ENCODE measurements at places on chromosomes 2 and 18. TPM values are rescaled to one million over a fixed set of nuclear protein-coding genes. Genes with fewer than 3 reads are reported as not detected.

The STARD6 gene
- total RNA-seq: not detected

DNA sequence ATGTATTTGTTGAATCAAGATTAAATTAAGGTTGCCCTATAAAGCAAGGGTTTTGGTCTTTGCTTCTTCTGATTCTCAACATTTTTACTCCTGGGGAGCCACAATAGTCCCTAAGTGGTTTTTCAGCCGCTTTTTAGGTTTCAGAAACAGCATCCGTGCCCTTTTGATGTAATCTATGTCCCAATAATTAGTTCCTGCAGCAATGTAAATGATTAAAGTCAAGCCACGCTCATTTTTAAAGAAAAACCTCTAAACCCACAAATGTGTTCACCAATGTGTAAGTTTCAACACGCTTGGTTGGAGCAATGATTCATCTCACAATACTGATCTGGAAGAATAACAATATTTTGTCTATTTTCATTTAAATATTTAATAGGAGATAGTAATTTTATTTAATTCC lies 5.6 kb downstream of the ARL4C start:
- H3K27me3 ChIP-seq: no peaks in the 10 kb centered on the region
- no peak overlapping the region for H3K27ac ChIP-seq
- no peaks in the 10 kb centered on the region for H3K36me3 ChIP-seq
- peaks cover 11% of the 10 kb centered on the region for H3K4me1 ChIP-seq
- no peak for DNase-seq

- DNase-seq: no peak
- no peak overlapping the region for H3K27ac ChIP-seq
- no peaks in the 10 kb centered on the region for H3K4me1 ChIP-seq
- H3K4me3 ChIP-seq: no peak overlapping the region
- H3K27me3 ChIP-seq: no peaks in the 10 kb centered on the region
Observed at GRCh38 chr2:137809837-137810236, 154.4 kb upstream of the HNMT start.

DNA sequence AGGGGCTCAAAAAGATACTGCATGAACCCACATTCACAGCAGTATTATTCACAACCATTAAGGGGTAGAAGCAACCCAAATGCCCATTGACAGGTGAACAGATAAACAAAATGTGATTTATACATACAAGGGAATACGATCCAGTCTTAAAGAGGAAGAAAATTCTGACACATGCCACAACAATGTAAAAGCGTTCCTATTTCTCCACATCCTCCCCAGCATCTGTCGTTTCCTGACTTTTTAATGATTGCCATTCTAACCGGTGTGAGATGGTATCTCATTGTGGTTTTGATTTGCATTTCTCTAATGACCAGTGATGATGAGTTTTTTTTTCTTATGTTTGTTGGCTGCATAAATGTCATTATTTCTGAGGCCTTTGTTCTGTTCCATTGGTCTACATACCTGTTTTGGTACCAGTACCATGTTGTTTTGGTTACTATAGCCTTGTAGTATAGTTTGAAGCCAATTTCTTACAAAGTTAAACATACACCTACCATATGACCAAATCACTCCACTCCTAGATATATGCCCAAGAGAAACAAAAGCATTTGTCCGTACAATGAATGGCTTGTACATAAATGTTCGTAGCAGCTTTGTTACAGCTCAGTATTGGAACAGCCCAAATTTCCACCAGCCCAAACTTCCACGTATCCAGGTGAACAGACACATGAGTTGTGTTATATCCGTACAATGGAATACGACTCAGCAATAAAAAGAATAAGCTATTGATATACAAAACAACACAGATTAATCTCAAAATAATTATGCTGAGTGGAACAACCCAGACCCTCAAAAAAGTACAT lies 85.1 kb downstream of the TMEM131 start:
- peaks cover 2% of the 10 kb centered on the region for H3K4me1 ChIP-seq
- H3K4me3 ChIP-seq: no peak overlapping the region
- peaks cover 2% of the 10 kb centered on the region for H3K36me3 ChIP-seq
- DNase-seq: no peak
- no peak overlapping the region for H3K27ac ChIP-seq
- no peaks in the 10 kb centered on the region for H3K27me3 ChIP-seq

GRCh38 chr2:8408560-8409460 lies 273.0 kb upstream of the ID2 start:
- H3K4me3 ChIP-seq: no peak overlapping the region
- DNase-seq: no peak
- peaks cover 17% of the 10 kb centered on the region for H3K4me1 ChIP-seq
- H3K27ac ChIP-seq: peak overlapping the region; percentile 56

GRCh38 chr18:75135158-75135725 lies 73.7 kb downstream of the PTGR3 start:
- no peak overlapping the region for H3K4me3 ChIP-seq
- no peaks in the 10 kb centered on the region for H3K4me1 ChIP-seq
- no peaks in the 10 kb centered on the region for H3K27me3 ChIP-seq

DNA sequence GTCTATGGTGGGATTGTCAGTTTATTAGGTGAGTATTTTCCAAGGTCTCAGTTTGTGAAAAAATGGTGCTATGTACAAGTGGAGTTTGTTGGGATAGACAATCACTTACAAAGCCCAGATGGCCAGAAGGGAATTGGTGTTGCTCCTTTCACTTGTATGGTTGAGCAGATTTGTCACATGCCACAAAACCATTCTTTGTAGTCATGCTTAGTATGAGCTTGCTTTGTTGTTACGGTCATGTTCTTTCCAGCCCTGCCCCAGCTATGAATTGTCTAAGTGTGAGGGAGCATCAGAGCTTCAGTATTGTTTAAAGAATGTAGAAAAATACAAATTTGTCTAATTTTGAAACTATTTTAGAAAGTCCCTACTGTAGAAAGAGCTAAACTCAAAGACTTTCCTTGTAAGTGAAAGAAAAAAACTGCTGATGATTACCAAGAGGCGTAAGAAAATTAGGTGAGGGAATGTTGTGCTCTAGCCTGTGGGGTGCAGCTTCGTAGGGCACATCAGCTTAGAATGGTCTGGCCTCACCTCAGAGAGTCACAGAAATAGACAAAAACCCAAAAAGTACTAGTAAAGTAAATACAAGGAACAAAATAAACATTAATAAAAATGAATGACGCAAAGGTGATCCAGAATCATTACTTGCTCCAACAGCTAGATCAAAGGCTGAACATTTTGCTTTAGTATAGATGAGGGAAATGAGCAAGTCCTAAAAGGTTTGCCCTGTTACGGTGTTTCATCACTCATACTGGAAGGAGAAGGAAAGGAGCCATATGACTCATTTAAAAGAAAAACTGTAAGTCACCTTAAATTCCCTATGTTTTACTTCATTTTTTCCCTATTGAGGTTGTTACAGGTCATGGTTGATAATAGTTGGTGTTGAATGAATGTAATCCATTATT lies 9.2 kb downstream of the TGIF1 start:
- H3K4me1 ChIP-seq: peaks cover 40% of the 10 kb centered on the region
- H3K4me3 ChIP-seq: no peak overlapping the region
- H3K27ac ChIP-seq: peak overlapping the region; percentile 29
- no peaks in the 10 kb centered on the region for H3K27me3 ChIP-seq
- DNase-seq: no peak

GRCh38 chr2:79796641-79797040 lies 283.8 kb downstream of the CTNNA2 start:
- DNase-seq: no peak
- no peaks in the 10 kb centered on the region for H3K4me1 ChIP-seq
- no peaks in the 10 kb centered on the region for H3K27me3 ChIP-seq
- no peak overlapping the region for H3K4me3 ChIP-seq
- no peaks in the 10 kb centered on the region for H3K36me3 ChIP-seq

The POMC gene
- total RNA-seq: 7.8 TPM

DNA sequence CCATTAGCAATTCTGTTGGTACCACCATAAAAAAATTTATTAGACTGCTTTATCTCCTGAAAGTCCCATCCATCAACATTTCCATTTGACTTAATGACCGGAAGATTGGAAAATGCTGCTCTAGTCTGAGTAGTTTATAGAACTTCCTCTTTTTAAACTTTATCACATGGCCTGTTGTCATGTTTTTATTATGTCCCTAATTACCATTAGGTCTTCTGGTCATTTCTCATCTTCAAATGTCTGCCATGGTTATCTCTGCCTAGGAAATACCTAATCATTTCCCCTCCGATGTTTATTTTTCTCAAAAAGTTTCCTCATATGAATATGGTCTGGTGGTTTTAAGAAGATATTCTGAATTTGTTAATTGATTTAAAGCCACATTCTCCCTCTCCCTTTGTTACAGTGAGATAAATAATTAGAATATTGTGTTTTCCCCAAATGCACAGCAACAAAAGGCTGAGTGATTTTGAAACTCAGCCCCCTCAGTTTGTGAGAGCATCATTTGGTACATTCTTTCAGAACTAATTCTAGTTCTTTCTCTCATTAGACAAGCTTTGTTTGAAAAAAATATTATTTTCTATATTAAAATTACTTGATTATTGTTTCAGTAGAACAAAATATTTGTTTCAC lies 317.1 kb upstream of the ST6GAL2 start:
- H3K36me3 ChIP-seq: no peaks in the 10 kb centered on the region
- DNase-seq: no peak
- no peaks in the 10 kb centered on the region for H3K4me1 ChIP-seq
- H3K27me3 ChIP-seq: no peaks in the 10 kb centered on the region
- H3K27ac ChIP-seq: no peak overlapping the region
- no peak overlapping the region for H3K4me3 ChIP-seq

GRCh38 chr18:23415515-23415914 lies 37.6 kb upstream of the RIOK3 start:
- no peaks in the 10 kb centered on the region for H3K36me3 ChIP-seq
- DNase-seq: no peak
- H3K4me3 ChIP-seq: no peak overlapping the region
- no peaks in the 10 kb centered on the region for H3K27me3 ChIP-seq
- H3K4me1 ChIP-seq: no peaks in the 10 kb centered on the region

- DNase-seq: no peak
- no peak overlapping the region for H3K27ac ChIP-seq
- no peaks in the 10 kb centered on the region for H3K27me3 ChIP-seq
- no peaks in the 10 kb centered on the region for H3K36me3 ChIP-seq
- no peak overlapping the region for H3K4me3 ChIP-seq
- H3K4me1 ChIP-seq: no peaks in the 10 kb centered on the region
Observed at GRCh38 chr2:58109481-58109880, 62.9 kb downstream of the VRK2 start.

- H3K27ac ChIP-seq: no peak overlapping the region
- DNase-seq: no peak
- no peaks in the 10 kb centered on the region for H3K27me3 ChIP-seq
- H3K36me3 ChIP-seq: no peaks in the 10 kb centered on the region
- H3K4me1 ChIP-seq: no peaks in the 10 kb centered on the region
Observed at GRCh38 chr2:17386771-17387170, 131.5 kb downstream of the RAD51AP2 start.

The LDLRAD4 gene
- 15.6 TPM for total RNA-seq

DNA sequence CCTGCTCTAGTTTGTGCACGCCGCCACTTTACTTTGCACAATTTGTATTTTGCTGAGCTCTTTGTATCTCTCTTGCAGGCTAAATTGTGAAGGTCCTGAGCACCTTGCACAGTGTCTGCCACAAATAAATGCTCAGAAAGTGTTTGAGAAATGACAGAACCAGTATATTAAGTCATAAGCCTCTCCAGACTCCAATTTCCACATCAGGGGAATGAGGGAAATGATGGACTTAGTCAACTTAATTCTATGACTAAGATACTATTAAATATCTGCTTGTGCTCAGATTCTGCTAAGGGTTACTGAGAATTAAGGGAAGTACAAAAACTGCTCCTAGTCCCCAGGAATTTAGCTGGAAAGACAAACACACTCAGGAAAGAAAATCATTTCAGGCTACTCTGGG lies 239.1 kb upstream of the SLC14A2 start:
- H3K4me1 ChIP-seq: no peaks in the 10 kb centered on the region
- no peak overlapping the region for H3K4me3 ChIP-seq
- DNase-seq: no peak
- no peak overlapping the region for H3K27ac ChIP-seq
- no peaks in the 10 kb centered on the region for H3K36me3 ChIP-seq
- H3K27me3 ChIP-seq: no peaks in the 10 kb centered on the region

DNA sequence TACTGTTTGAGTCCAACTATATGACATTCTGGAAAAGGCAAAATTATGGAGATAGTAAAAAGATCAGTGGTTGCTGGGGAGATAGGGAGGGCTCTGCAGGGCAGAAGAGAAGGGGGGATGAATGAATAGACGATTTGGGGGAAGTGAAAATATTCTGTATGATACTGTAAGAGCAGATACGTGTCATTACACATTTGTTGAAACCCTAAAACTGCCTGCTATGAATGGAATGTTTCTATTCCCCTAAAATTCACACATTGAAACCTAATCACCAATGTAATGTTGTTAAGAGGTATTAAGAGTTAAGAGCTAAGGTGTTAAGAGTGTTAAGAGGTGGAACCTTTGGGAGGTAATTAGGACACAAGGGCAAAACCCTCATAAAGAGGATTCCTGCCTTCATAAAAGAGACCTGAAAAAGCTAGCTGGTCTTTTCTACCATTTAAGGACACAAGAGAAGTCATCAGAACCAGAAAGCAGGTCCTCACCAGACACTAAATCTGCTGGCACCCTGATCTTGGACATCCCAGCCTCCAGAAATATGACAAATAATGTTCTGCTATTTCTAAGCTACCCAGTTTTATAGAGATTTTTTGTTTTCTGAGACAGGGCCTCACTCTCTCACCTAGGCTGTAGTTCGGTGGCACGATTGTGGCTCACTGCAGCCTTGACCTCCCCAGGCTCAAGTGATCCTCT lies 76.2 kb downstream of the ATAD2B start:
- no peaks in the 10 kb centered on the region for H3K4me1 ChIP-seq
- no peaks in the 10 kb centered on the region for H3K27me3 ChIP-seq
- no peak overlapping the region for H3K27ac ChIP-seq
- no peak overlapping the region for H3K4me3 ChIP-seq
- DNase-seq: no peak

All from liver (tissue), 10 donors.